ELF-1 (cell line): ENCODE measurements at places on chromosomes 6 and 20.

DNA sequence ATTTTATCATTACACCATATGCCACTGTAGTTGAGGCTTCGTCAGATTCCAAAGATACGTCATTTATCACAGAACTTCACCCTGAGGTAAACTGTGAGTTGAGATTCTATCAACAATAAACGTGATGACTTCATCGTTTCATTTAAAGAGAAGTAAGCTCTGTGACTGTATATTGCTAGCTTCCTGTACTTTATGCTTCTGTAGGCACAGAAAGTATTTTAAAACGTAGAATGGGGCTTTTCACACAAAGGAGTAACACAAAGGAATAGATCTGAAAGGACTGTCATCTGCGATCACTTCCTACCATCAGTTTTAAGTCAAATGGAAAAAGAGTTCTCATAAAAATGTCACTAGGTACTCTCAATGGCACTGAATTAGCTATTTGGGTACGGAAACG, 234.4 kb upstream of the MCHR2 start:
- DNase-seq, result no peak

GRCh38 chr6:133340557-133340956, 99.4 kb downstream of the EYA4 start:
- DNase-seq, result peak; percentile 32

DNA sequence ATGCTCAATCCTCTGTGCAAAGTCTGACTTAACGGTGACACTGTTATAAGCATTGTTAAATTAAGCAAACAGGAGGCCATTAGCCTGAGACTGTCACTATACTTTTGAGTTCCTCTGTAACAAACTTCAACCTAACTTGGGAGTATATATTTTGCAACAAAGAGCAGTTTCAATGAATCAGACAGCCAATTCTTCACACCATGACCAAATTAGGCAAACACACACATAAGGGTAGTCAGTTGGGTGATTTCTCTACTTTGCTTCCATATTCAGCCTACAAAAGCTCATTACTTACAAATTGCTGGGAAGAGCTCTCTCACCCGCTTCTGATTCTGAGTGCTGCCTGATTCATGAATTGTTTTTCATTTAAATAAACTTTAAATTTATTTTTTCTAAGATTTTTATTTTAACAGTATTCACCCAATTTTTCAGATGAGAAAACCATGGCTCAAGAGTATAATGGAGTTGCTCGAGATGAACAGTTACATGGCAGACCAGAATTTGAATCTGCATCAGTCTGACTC, 60.5 kb downstream of the HACE1 start:
- DNase-seq, result no peak

GRCh38 chr6:126939784-126940183, 178.7 kb upstream of the RSPO3 start:
- DNase-seq, result no peak

GRCh38 chr6:1962201-1962600, 283.2 kb downstream of the GMDS start:
- no peak for DNase-seq

GRCh38 chr6:26401987-26402658, at the start of gene BTN3A1:
Gene BTN3A1, plus strand, starts transcription at chr6:26402275. Its CDS starts 3,289 bp downstream, at chr6:26405564.
- peak; percentile 29 for DNase-seq

GRCh38 chr6:112372226-112372806, 25.2 kb downstream of the RFPL4B start:
- DNase-seq, result no peak
